ENCODE measurements at places on chromosomes 7 and 10. TPM values are rescaled to one million over a fixed set of nuclear protein-coding genes. Genes with fewer than 3 reads are reported as not detected.

ELMO1 gene
- 139 TPM for total RNA-seq

TFR2 gene
- total RNA-seq = 11.7 TPM

OR2A42 gene
- total RNA-seq = not detected

SPAG6 gene
- 0.61 TPM for total RNA-seq

SEC31B gene
- total RNA-seq = 268 TPM

IFIT1B gene
- not detected for total RNA-seq

NKX2-3 gene
- total RNA-seq = not detected

SLC26A5 gene
- total RNA-seq = not detected

ERCC6 gene
- 32.7 TPM for total RNA-seq

STRIP2 gene
- 21.0 TPM for total RNA-seq

TDRD1 gene
- 0.09 TPM for total RNA-seq

NUTM2E gene
- not detected for total RNA-seq

PTEN gene
- 86.1 TPM for total RNA-seq

HTR5A gene
- not detected for total RNA-seq

STAMBPL1 gene
- 39.5 TPM for total RNA-seq

TMEM196 gene
- total RNA-seq = not detected

ASIC3 gene
- 6.0 TPM for total RNA-seq

HKDC1 gene
- total RNA-seq = 1.3 TPM

CYP26A1 gene
- total RNA-seq = not detected

MRLN gene
- total RNA-seq = not detected

TMEM273 gene
- total RNA-seq = 41.0 TPM

CNNM1 gene
- 0.14 TPM for total RNA-seq

FIS1 gene
- total RNA-seq = 113 TPM

ACTR3C gene
- 11.7 TPM for total RNA-seq

Data from T-helper 2 cell treated with Interferon-gamma antibody and Interleukin-4, amounts not matched to agents 100 ng/mL and 5 ng/mL, for 36 hours (primary cell).